ENCODE measurements at places on chromosomes 11 and 22.

DNA sequence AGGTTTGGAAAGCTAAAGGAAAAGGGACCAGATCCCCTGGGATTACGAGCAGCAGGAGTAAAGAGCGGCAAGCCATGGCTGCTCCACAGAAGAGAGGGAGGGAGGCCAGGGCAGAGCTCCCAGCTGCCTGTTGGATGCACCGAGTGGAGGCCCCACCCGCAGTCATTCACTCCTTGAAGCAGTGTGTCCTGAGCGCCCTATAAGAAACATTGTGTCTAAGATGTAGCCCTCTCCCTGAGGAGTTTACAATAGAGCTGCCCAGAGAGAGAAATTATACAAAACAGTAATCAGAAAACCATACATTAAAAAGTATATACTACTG lies 54.7 kb upstream of the CSNK2A3 start:
- DNase-seq = no peak

DNA sequence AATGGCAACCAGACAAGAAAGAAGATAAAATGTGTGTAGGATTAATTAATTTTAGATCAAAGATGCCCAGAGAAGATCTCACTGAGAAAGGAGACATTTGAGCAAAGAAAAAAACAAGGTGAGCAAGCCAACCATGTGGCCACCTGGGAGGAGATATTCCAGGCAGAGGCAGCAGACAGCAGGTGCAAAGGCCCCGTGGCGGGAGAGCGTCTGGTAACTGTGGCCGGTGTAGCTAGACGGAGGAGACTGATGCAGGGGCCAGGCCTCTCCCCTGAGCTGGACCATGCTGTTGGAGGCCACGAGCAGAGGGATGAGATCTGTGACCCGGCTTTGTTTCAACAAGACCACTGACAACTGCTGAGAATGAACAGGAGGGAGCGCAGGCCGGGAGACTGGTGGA lies 23.6 kb downstream of the NECTIN1 start:
- no peak for DNase-seq

DNA sequence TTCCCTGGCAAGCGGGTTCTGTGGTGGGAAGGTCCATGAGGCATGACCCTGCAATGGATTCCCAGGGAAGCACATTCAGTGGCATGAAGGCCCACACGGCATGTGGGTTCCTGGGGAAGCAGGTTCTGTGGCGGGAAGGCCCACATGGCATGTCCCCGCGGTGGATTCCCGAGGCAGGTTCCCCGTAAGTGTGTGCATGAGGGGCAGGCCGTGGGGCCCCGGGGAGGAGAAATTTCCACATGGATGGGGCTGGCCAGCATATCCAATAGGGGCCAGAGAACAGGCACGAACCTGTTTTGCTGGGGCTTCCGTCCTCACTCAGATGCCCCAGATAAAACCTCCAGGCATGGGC lies 83.7 kb downstream of the PHF21B start:
- DNase-seq = no peak

GRCh38 chr22:41699264-41700107 lies at the start of gene MEI1:
TSS of gene MEI1 (plus strand) at chr22:41699503. CDS start at chr22:41699539, 36 bp downstream.
- peak; percentile 89 for DNase-seq

- no peak for DNase-seq
These were observed 26.3 kb upstream of the RFPL3 start for GRCh38 chr22:32331236-32331917.
